ENCODE measurements at places on chromosomes 4 and X.

- peak; percentile 45 for DNase-seq
Measured at GRCh38 chrX:34839451-34839850, 103.1 kb upstream of the FAM47B start.

DNA sequence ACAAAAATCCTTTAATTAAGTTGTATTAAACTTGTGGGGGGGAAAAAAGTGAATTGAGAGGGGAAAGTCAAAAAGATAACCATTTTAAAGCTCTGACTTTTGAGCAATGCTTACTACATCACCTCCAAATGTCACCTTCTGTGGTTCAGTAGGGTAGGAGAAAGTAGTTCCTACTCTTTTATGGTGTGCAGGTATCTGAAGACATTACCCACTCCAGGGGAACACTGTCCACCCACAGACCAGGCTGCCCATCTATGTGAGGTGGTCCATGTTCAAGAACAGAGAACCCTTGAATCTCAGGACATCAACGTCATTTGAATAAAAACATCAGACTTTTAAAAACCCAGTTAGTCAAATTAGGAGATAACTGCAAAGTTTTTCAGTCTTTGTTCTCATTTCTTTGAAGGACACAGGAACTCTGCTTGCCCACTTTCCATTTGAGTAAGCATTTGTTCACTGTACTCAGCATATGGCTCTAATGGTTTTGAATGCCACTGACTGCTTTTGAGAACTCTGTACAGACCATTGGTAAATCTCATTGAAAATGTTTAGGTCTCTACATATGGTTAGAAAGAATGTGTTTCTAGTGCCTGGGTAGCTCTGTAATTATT lies 18.4 kb downstream of the NMU start:
- DNase-seq: no peak

- DNase-seq: no peak
Measured at GRCh38 chrX:13257223-13258051, 62.4 kb downstream of the ATXN3L start.

DNA sequence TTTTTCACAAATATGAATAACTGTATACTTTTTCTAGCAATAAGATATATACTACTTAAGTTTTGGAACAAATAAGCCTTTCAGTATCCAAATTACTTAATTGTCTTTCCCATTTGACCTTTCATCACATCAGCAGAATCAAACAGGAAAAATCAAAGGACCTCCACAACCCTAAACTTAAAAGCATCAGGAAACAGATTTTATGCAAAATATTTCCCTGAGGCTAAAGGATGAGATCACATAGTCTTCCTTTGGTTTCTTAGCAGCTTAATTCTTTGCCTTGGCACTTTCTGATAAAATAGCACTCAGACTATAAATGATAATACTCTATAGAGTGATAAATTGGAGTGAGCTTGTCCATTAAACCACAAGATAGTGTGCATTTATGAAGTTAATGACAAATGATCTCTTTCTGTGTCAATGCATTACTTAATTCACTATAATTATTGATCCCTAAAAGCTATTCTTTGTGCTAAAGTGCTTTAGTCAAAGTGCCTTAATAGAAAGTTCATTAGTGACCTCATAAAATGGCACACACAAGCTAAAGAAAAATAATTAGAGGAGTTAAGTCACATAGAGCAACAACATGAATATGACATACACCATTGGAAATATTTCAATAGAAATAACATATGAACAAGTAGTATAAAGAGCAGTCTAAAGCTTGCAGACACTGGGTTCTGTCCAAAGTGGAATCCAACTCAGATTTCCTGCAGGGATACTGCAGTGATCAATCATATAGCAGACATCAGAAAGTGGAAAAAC lies 15.7 kb upstream of the NDST3 start:
- no peak for DNase-seq

DNA sequence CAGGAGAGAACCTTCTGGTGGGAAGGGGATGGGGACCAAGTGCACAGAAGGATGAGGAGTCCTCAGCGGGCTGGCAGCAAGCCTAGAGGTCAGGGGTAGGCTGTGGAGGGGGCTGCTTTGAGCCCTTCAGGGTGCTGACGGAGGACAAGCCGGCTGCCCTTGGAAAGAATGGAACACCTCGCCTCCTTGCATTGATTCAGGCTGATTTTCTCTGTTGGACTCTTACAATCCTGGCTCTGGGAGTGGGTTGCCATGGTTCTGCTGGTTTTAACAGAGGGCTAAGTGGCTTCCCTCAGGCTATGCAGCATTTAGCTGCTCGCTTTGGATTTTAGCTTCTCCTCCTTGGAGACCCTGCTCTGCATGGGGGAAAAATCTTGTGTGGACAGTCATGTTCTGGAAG lies 49.4 kb upstream of the CHRNA9 start:
- no peak for DNase-seq

GRCh38 chr4:120672076-120672475 lies 250.4 kb downstream of the PRDM5 start:
- DNase-seq: no peak

GRCh38 chr4:163392328-163392727 lies 48.6 kb downstream of the NPY5R start:
- DNase-seq: no peak

DNA sequence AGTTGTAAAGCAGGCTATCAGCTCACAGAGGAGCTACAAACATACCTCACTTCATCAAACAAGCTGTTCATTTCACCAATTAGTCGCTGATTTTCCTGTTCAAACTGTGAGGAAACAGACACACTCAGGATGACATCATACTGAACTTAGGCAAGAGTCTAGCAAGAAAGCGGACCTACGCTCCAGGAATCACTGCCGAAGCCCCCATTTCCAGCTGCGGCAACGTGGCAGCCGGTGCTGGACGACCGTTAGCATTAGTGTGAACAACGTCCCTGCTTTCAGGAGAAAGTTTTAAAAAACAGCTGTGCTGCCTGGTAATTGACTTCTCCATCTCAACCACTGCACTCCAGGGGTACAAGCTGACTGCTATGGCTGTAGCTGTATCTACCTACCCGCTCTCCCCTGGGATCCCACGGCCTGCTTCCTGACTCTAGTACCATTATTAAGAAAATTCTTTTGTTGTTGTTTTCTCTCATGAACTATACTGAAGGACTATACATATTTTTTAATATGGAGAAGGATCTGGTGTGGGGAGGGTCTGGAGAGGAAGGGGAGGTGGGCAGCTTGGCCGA lies 38.3 kb downstream of the NSG1 start:
- no peak for DNase-seq

DNA sequence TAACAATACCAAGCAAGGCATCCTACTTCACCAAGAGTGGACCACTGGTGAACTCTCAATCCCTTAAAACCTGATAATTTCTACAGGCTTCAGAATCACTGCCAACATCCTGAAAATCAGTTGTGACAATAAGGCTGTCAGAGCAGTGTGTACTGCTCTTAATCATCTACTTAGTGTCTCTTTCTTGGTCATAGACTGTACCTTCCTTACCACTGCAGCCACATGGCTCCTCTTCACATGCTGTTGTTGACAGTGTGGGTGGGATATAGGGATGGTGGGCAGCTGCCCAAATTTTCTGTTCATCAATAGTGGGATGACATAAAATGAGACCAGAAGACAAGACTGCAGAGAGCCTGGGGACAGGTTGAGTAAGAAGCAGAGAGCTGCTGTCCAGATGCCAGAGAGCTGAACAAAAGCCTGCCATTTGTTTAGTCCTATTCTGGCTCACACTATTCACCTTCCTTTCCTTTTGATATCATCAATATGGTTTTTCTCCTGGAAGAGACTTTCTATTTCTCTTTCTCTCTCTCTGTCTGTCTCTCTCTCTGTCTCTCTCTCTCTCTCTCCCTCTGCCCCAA lies 178.9 kb downstream of the MGST2 start:
- peak; percentile 11 for DNase-seq

DNA sequence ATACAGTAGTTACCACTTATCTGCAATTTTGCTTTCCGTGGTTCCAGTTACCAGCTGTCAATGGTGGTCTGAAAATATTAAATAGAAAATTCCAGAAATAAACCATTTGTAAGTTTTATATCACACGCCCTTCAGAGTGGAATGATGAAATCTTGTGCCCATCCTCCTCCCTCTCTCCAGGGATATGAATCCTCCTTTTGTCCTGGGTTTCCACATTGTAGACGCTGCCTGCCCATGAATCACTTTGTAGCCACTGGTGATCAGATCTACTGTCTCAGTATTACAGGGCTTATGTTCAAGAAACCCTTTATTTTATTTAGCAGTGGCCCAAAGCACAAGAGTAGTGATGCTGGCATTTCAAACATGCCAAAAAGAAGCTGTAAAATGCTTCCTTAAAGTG lies 198.6 kb downstream of the KCNIP4 start:
- DNase-seq: no peak

DNA sequence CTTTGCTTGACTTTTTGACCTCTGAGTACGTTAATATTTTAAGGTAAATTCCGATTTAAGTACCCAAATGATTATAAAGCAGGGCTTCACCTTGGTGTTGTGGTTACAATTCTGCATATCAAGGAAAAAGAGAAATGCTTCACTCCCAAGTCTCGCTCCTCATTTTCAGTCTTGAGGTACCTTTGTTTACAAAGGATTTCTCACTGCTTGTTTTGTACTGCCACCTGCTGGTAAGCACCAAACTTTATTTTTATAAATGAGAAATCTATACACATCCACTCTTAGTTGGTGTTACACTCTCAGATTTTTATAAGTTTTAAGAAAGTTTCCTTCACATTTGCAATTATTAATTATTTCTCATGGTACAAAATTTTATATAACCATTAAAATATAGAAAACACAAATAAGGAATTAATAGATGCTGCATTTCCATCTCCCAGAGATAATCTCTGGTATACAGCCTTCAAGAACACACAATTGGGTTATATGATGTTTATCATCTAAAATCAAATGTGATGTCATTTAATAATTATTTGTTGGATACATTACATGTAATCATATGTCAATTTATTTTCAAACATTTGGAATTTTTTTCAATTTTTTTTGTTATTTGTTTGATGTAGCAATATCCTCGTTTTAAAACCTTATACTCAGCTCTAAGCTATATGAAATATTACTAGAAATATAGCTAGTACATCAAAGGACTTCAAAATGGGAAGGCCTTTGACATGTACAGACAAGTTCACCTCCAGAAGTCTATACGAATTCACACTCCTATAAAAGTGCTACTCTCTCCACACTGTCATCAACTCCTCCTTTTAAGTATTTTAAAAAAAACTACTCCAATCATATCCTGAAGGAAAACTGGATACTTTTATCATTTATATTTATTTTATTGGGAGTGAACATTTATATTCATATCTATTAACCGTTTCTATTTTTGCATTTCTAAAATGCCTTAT lies 179.9 kb downstream of the KCNIP4 start:
- peak; percentile 47 for DNase-seq

GRCh38 chr4:118120120-118120760 lies 86.0 kb downstream of the NDST3 start:
- DNase-seq: no peak

GRCh38 chrX:53253293-53254020 lies 27.9 kb downstream of the IQSEC2 start:
- no peak for DNase-seq

- peak; percentile 33 for DNase-seq
Measured at GRCh38 chr4:112523008-112523721, 7.2 kb upstream of the NEUROG2 start.

DNA sequence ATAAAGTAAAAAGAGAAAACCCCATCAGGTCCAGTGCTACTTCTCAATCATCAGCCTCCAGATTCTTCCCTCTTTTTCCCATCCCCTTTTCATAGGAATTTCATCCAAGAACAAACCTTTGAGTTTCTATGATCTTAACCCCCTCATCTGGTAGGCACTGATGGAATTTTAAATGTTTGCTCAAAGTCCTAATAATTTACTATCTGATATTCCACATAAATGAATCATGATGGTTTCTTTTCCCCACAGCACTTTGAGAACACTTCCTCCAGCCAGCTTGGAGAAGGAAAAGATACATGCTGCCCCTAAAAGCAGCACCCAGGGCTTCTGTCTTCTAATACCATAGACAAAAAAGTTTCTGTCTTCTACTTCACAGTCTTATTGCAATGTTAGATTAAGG lies 19.4 kb upstream of the KLHL8 start:
- DNase-seq: no peak

DNA sequence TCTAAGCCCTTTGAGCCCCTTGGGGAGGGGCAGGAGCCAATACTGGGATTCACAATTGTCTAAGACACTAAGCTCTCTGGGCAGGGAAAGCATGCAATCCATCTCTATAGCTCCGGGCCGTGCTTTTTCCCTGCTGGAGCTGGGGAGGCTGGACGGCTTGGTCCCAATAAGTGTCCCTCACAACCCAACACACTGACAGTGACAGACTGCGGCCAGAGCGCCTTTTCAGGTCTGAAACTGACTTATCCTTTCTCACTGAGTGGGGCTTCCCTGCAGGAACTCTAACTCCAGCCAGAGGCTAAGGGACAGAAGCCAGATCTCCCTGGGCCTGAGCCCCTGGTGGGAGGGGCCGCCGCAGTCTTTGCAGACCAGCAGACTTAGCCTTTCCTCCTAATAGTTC lies 146.6 kb upstream of the PBDC1 start:
- no peak for DNase-seq

GRCh38 chrX:134287346-134287745 lies 50.4 kb downstream of the CCDC160 start:
- no peak for DNase-seq

- DNase-seq: no peak
Measured at GRCh38 chr4:118973295-118973694, 84.6 kb downstream of the SYNPO2 start.

DNA sequence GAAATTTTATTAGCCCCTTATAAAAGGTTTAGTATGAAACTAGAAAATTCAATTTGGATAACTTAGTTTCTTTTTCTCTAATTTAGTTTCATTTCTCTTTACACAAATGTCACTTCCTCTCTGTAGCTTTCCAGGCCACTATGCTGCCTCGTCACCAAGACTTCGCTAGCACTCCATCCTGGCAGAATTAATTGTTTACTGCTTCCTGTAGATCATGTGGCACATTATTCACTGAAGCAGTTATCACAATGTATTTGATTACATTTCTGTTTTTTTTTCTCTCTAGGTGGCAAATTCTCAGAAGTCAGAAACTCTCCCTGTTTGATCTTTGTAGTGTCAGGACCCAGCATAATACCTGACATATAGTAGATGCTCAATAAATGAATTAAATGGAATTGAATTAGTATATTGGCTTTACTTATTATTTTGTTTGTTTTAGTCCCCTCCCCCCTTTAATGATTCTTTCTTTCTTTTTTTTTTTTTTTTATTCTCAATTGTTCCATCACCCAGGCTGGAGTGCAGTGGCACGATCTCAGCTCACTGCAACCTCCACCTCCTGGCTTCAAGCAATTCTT lies 9.3 kb upstream of the SAT1 start:
- no peak for DNase-seq

DNA sequence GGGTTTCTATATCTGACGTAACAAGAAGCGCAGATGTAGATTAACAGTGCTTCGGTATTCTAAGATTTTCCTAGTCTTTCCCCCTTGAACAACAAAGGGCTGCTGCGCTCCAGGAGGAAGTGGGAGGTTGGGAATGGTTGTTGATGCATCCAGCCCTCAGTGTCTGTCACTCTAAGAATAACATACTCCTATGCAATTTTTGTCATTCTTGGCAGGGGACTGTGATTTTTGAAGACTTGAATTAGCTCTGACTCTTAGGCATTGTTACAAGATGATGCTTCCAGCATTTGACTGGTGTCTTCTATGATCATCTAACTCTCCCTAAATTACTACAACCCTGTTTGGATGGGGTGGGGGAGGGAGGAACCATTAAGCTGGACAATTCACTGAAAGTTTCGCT lies 394.2 kb downstream of the ARHGAP24 start:
- no peak for DNase-seq

GRCh38 chr4:55876387-55876786 lies 22.9 kb downstream of the EXOC1 start:
- no peak for DNase-seq

- DNase-seq: no peak
Measured at GRCh38 chr4:8230891-8231290, 31.8 kb downstream of the SH3TC1 start.

Data from AG10803 (cell line).